Stomach (tissue), 19 donors: ENCODE measurements at places on chromosomes 7 and 10. TPM values are rescaled to one million over a fixed set of nuclear protein-coding genes. Genes with fewer than 3 reads are reported as not detected.

- DNase-seq: no peak
Measured at GRCh38 chr10:14142606-14143250, 188.0 kb downstream of the FRMD4A start.

DNA sequence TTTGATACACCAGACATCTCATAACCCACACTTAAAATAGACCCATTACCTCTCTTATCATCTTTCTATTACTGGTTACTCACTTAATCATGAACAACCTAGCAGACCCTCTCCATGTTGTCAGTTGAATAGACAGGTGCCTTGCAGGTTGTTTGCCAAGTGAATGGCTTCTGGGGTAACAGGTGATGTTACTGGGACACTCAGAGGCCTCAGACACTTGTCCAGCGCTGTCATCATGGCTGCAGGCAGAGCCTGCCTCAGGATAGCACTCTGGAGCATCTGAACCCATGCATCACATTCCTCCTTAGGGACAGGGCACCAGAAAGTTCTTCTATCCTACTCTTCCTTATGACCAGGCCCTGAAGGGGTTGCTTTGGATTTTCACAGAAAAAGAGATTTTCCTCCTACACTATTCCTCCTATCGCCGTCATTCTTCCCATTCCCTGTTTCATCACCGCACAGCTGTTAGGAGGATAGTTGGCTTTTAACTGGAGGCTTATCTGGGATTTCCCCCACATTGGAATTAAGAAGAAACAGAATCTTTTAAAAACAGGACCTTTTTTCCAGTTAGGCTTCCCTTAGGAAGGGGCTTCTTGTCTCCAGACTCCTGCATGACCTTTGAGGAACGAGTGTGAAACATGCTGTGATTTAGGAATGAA, 182.1 kb downstream of the VTI1A start:
- DNase-seq: peak; percentile 12

GRCh38 chr10:126564326-126564888, 106.1 kb downstream of the C10orf90 start:
- no peak for DNase-seq

Gene PNLIP
- total RNA-seq: not detected

Gene TSPAN33
- total RNA-seq: 2.9 TPM
